A549 treated with DMSO at 1 μM for 4 hours (cell line): ENCODE measurements at places on chromosomes 7 and 10. TPM values are rescaled to one million over a fixed set of nuclear protein-coding genes. Genes with fewer than 3 reads are reported as not detected.

LHPP gene
- total RNA-seq, result 11.0 to 12.2 TPM (median 11.6 TPM) in 5 replicates

ELN gene
- 0.06 to 0.14 TPM (median 0.10 TPM) in 5 replicates for total RNA-seq

MAGI2 gene
- total RNA-seq, result 0.30 to 0.45 TPM (median 0.40 TPM) in 5 replicates

COL28A1 gene
- 0.56 to 0.97 TPM (median 0.71 TPM) in 5 replicates for total RNA-seq

METTL27 gene
- 9.0 to 12.3 TPM (median 10.8 TPM) in 5 replicates for total RNA-seq

STEAP1B gene
- 0.15 to 0.49 TPM (median 0.30 TPM) in 4 of 5 replicates, not detected in the other for total RNA-seq

CADPS2 gene
- 0.04 to 0.12 TPM (median 0.07 TPM) in 5 replicates for total RNA-seq

TEX36 gene
- total RNA-seq, result not detected in 5 replicates

LRWD1 gene
- total RNA-seq, result 21.3 to 35.3 TPM (median 30.8 TPM) in 5 replicates

ZNF727 gene
- not detected in 5 replicates for total RNA-seq

ZKSCAN1 gene
- 8.0 to 12.2 TPM (median 10.6 TPM) in 5 replicates for total RNA-seq

TRPV5 gene
- not detected in 5 replicates for total RNA-seq

GSTO2 gene
- total RNA-seq, result 1.7 to 3.5 TPM (median 2.5 TPM) in 5 replicates

TMEM236 gene
- total RNA-seq, result 0.03 to 0.12 TPM (median 0.07 TPM) in 5 replicates

CFAP58 gene
- total RNA-seq, result 0.07 to 0.28 TPM (median 0.11 TPM) in 5 replicates

ECHDC3 gene
- total RNA-seq, result 8.9 to 9.7 TPM (median 9.5 TPM) in 5 replicates

NKX2-3 gene
- 0.06 TPM in 1 of 5 replicates, not detected in the others for total RNA-seq

GRID2IP gene
- 0.02 to 0.05 TPM in 2 of 5 replicates, not detected in the others for total RNA-seq

CCL24 gene
- 0.25 to 0.32 TPM in 2 of 5 replicates, not detected in the others for total RNA-seq
